ENCODE measurements at places on chromosomes 7 and 10. TPM values are rescaled to one million over a fixed set of nuclear protein-coding genes. Genes with fewer than 3 reads are reported as not detected.

Gene PRSS37
- total RNA-seq = not detected

Gene PRTFDC1
- 14.8 TPM for total RNA-seq

Gene SCART1
- 1.00 TPM for total RNA-seq

Gene VAX1
- total RNA-seq = not detected

Gene FKBP6
- total RNA-seq = 0.12 TPM

Gene ASB10
- not detected for total RNA-seq

Gene EIF4EBP2
- total RNA-seq = 77.1 TPM

Gene NAMPT
- total RNA-seq = 299 TPM

Gene BLVRA
- total RNA-seq = 21.0 TPM

Gene SLC18A3
- total RNA-seq = 1.4 TPM

Gene LRIT1
- not detected for total RNA-seq

Gene LIPF
- 1.1 TPM for total RNA-seq

Gene CALCR
- 0.07 TPM for total RNA-seq

Gene PAX4
- total RNA-seq = 0.24 TPM

Gene PCBD1
- 93.5 TPM for total RNA-seq

Gene OR6V1
- not detected for total RNA-seq

Gene SPDYE2
- total RNA-seq = not detected

GRCh38 chr7:41969561-41970105, 266.7 kb upstream of the INHBA start:
- H3K27ac ChIP-seq = no peak overlapping the region
- no peak for DNase-seq
- H3K36me3 ChIP-seq = no peaks in the 10 kb centered on the region
- no peaks in the 10 kb centered on the region for H3K27me3 ChIP-seq
- H3K4me3 ChIP-seq = no peak overlapping the region

DNA sequence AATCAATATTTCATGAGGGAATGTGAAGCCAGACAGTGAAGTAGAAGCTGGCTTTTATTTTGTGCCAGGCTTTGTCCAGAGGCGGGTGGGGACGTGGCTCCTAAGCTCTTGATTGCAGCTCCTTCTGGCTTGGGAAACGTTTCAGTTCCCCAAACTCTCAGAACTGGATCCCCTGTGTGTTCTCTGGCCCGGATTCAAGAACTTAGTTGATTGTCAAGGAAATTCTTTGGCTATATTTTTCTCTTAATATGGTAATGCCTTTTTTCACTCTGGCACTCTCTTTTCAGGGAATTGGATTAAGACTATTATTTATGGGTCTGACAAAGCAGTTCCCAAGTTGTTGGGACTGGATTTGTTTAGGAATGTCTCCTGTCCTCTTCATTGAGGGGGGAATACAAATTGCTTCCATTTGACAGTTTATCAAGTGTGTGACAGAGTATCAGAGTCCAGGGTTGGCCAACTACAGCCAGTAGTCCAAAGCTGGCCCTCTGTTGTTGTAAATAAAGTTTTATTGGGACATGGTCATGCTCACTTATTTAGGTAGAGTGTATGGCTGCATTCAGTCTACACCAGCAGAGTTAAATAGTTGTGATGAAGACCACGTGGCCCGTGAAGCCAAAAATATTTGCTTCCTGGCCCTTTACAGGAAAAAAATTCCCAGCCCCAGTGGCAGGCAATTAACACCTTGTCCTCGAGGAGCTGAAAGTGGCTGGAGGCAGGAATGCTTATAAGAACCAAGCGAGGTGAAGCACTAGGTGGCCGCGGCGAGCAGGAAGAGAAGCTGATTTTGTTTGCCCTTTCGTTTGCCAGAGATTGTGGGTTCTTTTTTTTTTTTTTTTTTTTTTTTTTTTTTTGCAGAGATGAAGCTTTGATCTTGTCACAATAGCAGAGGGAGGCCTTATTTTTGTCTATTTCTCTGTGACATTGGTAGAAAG, 34.3 kb downstream of the HTRA1 start:
- no peaks in the 10 kb centered on the region for H3K27me3 ChIP-seq
- H3K36me3 ChIP-seq = no peaks in the 10 kb centered on the region
- no peak for DNase-seq
- no peak overlapping the region for H3K4me3 ChIP-seq
- peaks cover 19% of the 10 kb centered on the region for H3K4me1 ChIP-seq
- no peak overlapping the region for H3K27ac ChIP-seq

- H3K36me3 ChIP-seq = no peaks in the 10 kb centered on the region
- no peak overlapping the region for H3K4me3 ChIP-seq
- H3K4me1 ChIP-seq = peaks cover 26% of the 10 kb centered on the region
- no peak for DNase-seq
These were observed 12.2 kb downstream of the PANK1 start for GRCh38 chr10:89632824-89633223.

- no peak for DNase-seq
- H3K4me1 ChIP-seq = peaks cover 8% of the 10 kb centered on the region
- H3K4me3 ChIP-seq = no peak overlapping the region
- H3K27me3 ChIP-seq = no peaks in the 10 kb centered on the region
These were observed 314.6 kb downstream of the CXCL12 start for GRCh38 chr10:44070282-44070681.

- DNase-seq = no peak
- H3K36me3 ChIP-seq = no peaks in the 10 kb centered on the region
- H3K27ac ChIP-seq = no peak overlapping the region
- H3K4me1 ChIP-seq = no peaks in the 10 kb centered on the region
- H3K4me3 ChIP-seq = no peak overlapping the region
- H3K27me3 ChIP-seq = no peaks in the 10 kb centered on the region
These were observed 59.7 kb downstream of the ANKRD61 start for GRCh38 chr7:6090738-6091505.

- no peak overlapping the region for H3K4me3 ChIP-seq
- no peak for DNase-seq
- no peaks in the 10 kb centered on the region for H3K36me3 ChIP-seq
- H3K27ac ChIP-seq = no peak overlapping the region
- no peaks in the 10 kb centered on the region for H3K27me3 ChIP-seq
These were observed 58.7 kb downstream of the C10orf120 start for GRCh38 chr10:122640921-122641320.

- H3K27me3 ChIP-seq = no peaks in the 10 kb centered on the region
- H3K4me3 ChIP-seq = no peak overlapping the region
- no peaks in the 10 kb centered on the region for H3K36me3 ChIP-seq
- no peak overlapping the region for H3K27ac ChIP-seq
These were observed 340.3 kb downstream of the CXCL12 start for GRCh38 chr10:44044549-44044948.

- no peak overlapping the region for H3K4me3 ChIP-seq
- no peak for DNase-seq
- H3K27ac ChIP-seq = no peak overlapping the region
- H3K4me1 ChIP-seq = peaks cover 9% of the 10 kb centered on the region
These were observed 50.7 kb upstream of the ITGB8 start for GRCh38 chr7:20279979-20280378.

GRCh38 chr7:149489391-149490024, 8.1 kb downstream of the ZNF746 start:
- no peak for DNase-seq
- H3K4me1 ChIP-seq = no peaks in the 10 kb centered on the region
- no peak overlapping the region for H3K27ac ChIP-seq
- H3K36me3 ChIP-seq = no peaks in the 10 kb centered on the region
- no peaks in the 10 kb centered on the region for H3K27me3 ChIP-seq
- H3K4me3 ChIP-seq = no peak overlapping the region

DNA sequence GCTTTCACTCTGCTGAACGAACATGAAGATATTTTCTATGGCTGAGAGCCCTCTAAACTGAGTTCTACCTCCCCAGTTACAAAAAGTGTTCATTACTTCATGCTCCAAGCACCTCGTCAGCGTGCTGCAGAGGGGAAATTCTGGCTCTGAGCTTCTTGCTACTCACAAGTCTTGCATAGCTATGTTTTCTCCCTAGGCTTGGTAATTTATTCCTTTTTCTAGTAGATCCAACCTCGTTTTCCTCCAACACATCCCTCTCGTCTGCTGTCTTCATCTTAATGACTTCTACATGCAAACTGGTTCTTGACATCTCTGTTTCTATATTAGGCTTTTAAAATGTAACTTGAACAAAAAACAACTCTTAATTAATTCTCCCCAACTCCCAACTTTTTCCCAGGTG, 1034.5 kb downstream of the REEP3 start:
- H3K4me1 ChIP-seq = no peaks in the 10 kb centered on the region
- no peak for DNase-seq
- no peak overlapping the region for H3K27ac ChIP-seq
- no peaks in the 10 kb centered on the region for H3K36me3 ChIP-seq
- no peak overlapping the region for H3K4me3 ChIP-seq
- no peaks in the 10 kb centered on the region for H3K27me3 ChIP-seq

- H3K36me3 ChIP-seq = no peaks in the 10 kb centered on the region
- H3K4me3 ChIP-seq = no peak overlapping the region
- H3K27ac ChIP-seq = no peak overlapping the region
- H3K27me3 ChIP-seq = no peaks in the 10 kb centered on the region
- no peak for DNase-seq
- H3K4me1 ChIP-seq = peaks cover 10% of the 10 kb centered on the region
These were observed 96.9 kb downstream of the OSBPL3 start for GRCh38 chr7:24882989-24883621.

- H3K27ac ChIP-seq = no peak overlapping the region
- no peak overlapping the region for H3K4me3 ChIP-seq
- H3K36me3 ChIP-seq = no peaks in the 10 kb centered on the region
- no peaks in the 10 kb centered on the region for H3K4me1 ChIP-seq
These were observed 259.7 kb downstream of the ADARB2 start for GRCh38 chr10:1477578-1477977.

DNA sequence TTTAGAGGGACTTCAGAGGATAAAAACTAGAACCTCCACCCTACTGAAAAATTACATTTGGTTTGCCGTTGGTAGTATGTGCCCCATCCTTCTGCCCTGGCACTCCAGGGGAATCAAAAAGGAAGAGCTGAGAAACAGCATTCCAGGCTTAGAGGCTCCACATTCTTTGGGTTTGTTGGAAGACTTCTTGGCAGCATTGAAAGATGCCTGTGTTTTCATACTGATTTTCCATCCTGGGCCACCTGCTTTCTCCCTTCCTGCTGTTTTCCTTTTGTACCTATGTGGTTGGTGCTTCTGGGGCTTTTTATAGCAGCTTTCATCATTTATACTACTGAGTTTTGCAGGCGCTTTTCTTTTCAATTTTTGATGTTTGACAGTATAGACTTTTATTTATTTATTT, 61.7 kb downstream of the AUTS2 start:
- no peaks in the 10 kb centered on the region for H3K36me3 ChIP-seq
- H3K27me3 ChIP-seq = no peaks in the 10 kb centered on the region
- H3K4me1 ChIP-seq = peaks cover 13% of the 10 kb centered on the region
- H3K4me3 ChIP-seq = no peak overlapping the region

DNA sequence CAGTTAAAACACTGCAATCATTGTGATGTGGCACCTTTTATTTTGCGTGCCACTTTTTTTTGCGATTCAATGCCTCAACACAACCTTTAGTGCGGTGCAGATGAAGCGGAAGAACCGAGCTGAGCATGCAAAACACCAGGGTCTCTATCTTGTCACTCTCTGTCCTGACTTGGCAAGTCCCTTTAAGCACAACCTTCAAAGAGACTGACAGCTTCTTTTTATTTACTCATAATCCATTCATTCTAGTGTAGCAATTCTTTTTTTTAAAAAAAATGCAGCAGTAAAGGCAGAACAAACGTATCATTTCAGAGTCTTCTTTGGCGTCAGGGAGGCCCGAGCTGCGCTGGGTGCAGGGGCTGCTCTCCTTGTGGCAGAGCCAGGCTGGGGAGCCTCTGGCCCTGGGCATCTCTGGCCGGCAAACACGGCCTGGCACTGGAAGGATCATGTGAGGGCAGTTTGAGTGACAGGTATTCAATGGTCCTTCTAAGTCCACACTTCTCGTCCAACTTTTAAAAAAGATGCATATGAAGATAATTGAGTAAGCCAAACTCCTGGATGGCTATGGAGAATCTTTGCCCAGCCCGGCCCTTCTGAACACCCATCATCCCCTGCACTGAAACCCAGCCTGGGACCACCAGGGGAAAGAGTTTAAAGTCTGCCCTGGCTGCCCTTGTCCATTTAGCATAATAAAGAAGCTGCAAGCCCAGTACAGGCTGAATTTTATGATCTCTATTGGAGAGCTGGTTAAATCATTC, 3.9 kb downstream of the PTF1A start:
- no peaks in the 10 kb centered on the region for H3K4me1 ChIP-seq
- DNase-seq = no peak
- H3K4me3 ChIP-seq = no peak overlapping the region
- no peak overlapping the region for H3K27ac ChIP-seq
- H3K27me3 ChIP-seq = peaks cover 94% of the 10 kb centered on the region
- no peaks in the 10 kb centered on the region for H3K36me3 ChIP-seq

GRCh38 chr7:140229591-140230515, 53.1 kb upstream of the KDM7A start:
- H3K27me3 ChIP-seq = peaks cover 15% of the 10 kb centered on the region
- peaks cover 8% of the 10 kb centered on the region for H3K4me1 ChIP-seq
- no peaks in the 10 kb centered on the region for H3K36me3 ChIP-seq
- H3K27ac ChIP-seq = no peak overlapping the region
- DNase-seq = no peak

GRCh38 chr10:71625445-71626175, 94.0 kb downstream of the C10orf105 start:
- H3K4me1 ChIP-seq = peaks cover 32% of the 10 kb centered on the region
- H3K27me3 ChIP-seq = no peaks in the 10 kb centered on the region
- no peak overlapping the region for H3K27ac ChIP-seq

DNA sequence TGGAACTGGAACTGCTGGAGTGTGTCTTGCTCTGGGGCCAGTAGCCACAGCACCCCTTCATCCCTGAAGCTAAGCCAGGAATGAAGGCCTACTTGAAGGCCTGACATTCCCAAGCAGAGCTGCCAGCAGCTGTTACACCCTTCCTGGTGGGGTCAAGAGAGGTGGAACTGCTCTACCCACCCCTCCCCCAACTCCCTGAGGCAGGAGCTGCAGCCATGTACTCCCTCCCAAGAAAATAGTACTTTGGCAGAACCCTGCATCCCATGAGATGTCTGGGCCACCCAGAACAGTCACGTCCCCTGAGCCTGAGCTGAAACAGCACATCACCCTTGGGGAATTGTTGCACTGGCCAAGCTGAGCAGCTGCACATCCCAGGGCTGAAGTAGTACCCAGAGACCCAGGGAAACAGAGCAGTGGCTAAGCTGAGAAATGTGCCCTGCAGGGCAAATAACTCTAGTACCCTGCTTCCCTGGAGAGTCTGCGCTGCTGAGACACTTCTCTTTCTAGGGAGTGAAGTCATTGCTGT, 63.4 kb upstream of the PLA2G12B start:
- no peaks in the 10 kb centered on the region for H3K27me3 ChIP-seq
- no peak overlapping the region for H3K27ac ChIP-seq
- H3K36me3 ChIP-seq = no peaks in the 10 kb centered on the region
- H3K4me1 ChIP-seq = no peaks in the 10 kb centered on the region
- H3K4me3 ChIP-seq = no peak overlapping the region
- no peak for DNase-seq

- H3K27me3 ChIP-seq = no peaks in the 10 kb centered on the region
These were observed 19.6 kb upstream of the GIMAP2 start for GRCh38 chr7:150665896-150666295.

GRCh38 chr7:95549818-95550529, 46.3 kb downstream of the PDK4 start:
- H3K4me3 ChIP-seq = no peak overlapping the region
- H3K27ac ChIP-seq = peak overlapping the region; percentile 95
- peak; percentile 87 for DNase-seq

GRCh38 chr7:86411814-86412213, 231.9 kb upstream of the GRM3 start:
- no peaks in the 10 kb centered on the region for H3K27me3 ChIP-seq
- H3K36me3 ChIP-seq = no peaks in the 10 kb centered on the region
- no peak overlapping the region for H3K27ac ChIP-seq
- H3K4me1 ChIP-seq = no peaks in the 10 kb centered on the region
- H3K4me3 ChIP-seq = no peak overlapping the region

GRCh38 chr7:22576612-22577469, 76.9 kb upstream of the STEAP1B start:
- peaks cover 8% of the 10 kb centered on the region for H3K4me1 ChIP-seq
- no peak for DNase-seq
- H3K27me3 ChIP-seq = no peaks in the 10 kb centered on the region
- no peak overlapping the region for H3K4me3 ChIP-seq
- peak overlapping the region; percentile 17 for H3K27ac ChIP-seq
